ENCODE measurements at places on chromosomes 5 and 9. TPM values are rescaled to one million over a fixed set of nuclear protein-coding genes. Genes with fewer than 3 reads are reported as not detected.
A peak's percentile ranks its signal among the peaks of the same experiment; 100 is the strongest.

GRCh38 chr5:174829511-174829864 is 105.1 kb downstream of the MSX2 start:
- H3K27ac ChIP-seq, result no peak overlapping the region
- no peaks in the 10 kb centered on the region for H3K4me1 ChIP-seq
- H3K36me3 ChIP-seq, result no peaks in the 10 kb centered on the region
- no peak for DNase-seq
- no peak overlapping the region for H3K4me3 ChIP-seq

DNA sequence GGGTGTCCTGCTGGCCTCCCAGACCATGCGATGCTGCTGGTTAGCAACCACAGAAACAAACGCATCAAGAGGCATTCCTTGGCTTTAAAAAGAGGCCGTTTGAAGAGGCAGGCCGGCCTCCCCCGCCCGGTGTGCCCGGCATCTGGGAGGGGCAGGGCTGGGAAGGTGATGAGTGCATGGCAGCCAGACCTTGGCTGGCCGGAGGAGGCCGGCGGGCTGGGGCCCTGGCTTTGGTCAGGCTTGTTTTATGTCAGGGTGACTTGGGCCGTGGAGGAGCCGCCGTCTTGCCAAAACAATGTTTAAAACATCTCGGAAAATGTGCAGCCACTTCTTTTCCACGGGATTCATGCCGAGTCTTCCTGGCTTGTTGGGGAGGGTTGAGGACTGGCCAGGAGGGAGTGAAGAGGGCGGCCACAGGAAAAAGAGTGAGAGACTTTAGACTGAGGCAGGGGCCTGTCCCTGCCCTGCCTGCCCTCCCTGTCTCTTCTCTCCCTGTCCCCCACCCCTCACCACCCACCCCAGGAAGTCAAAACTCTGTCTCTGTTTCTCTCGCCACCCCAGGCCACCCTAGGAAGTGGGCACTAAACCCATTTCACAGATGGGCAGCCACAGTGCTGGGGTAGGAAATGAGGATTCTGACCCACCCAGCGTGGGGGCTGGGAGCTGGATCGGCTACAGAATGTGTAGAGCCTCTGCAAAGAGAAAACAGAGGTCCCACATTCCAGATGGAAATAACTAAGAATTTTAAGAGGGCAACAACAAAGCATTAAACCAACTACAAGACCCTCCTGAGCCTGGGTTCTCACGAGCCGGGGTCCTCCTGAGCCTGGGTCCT is 143.0 kb downstream of the RXRA start:
- H3K4me3 ChIP-seq, result no peak overlapping the region
- no peaks in the 10 kb centered on the region for H3K36me3 ChIP-seq
- no peaks in the 10 kb centered on the region for H3K27me3 ChIP-seq
- DNase-seq, result no peak
- H3K27ac ChIP-seq, result no peak overlapping the region

GRCh38 chr5:148788636-148789035 is 37.8 kb upstream of the ADRB2 start:
- no peaks in the 10 kb centered on the region for H3K36me3 ChIP-seq
- DNase-seq, result no peak
- H3K27ac ChIP-seq, result no peak overlapping the region
- H3K4me3 ChIP-seq, result no peak overlapping the region
- H3K4me1 ChIP-seq, result no peaks in the 10 kb centered on the region
- peaks cover 2% of the 10 kb centered on the region for H3K27me3 ChIP-seq

DNA sequence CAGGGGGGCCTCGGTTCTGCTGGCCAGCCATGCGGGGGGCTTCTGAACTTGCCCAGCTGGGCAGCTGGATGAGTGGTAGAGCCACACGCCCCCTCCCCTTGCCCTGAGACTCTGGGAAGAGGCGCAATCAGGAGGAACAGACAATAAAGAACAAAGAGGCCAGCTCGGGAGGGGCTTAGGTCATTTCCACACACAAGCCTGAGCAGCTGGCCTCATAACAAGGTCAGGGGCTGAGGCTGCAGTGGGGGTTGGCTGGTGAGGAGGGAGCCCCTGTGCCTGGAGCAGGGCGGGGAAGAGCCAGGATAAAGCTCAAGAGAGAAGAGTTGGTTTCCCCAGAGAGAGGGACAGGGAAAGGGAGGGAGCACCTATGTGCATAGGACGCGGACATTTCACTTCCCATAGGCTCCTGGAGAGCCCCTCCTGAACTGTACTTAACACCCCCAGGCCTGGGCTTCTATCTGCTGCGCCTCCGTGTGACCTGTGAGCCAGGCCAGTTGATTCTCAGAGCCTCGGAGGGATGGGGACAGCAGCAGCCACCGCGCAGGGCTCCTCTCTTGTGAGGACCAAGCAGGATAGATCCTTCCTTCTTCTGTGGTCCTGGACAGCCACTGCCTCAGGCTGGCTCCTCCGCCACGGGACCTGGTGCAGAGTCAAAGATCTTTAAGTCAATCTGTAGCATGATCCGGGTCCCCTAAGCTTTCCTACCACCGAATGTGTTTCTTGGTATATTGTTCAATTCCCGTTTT is 75.3 kb upstream of the GGTA1 start:
- H3K36me3 ChIP-seq, result no peaks in the 10 kb centered on the region
- H3K27me3 ChIP-seq, result peaks cover 11% of the 10 kb centered on the region
- peak overlapping the region; percentile 89 for H3K27ac ChIP-seq
- H3K4me3 ChIP-seq, result peak overlapping the region; percentile 76
- H3K4me1 ChIP-seq, result peaks cover 68% of the 10 kb centered on the region

GRCh38 chr5:90793183-90793582 is 234.6 kb downstream of the ADGRV1 start:
- DNase-seq, result no peak
- no peak overlapping the region for H3K27ac ChIP-seq
- no peaks in the 10 kb centered on the region for H3K4me1 ChIP-seq

DNA sequence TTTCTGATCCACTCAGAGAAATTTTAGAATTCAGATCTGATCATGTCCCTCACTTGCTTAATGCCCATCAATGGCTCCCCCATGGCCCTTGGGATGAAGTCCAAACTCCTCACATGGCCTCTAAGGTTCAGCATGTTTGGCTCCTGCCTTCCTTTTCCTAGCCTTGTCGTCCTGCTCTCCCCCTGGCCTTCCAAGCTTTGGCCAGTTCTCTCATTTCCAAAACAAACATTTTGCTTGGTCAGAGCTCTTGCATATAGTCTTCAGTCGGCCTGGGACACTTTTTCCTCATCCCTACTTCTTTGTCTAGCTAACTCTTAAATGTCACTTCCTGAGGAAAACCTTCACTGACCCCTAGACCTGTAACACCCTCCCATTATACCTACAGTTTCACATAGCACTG is 37.1 kb upstream of the PPP3R2 start:
- H3K4me1 ChIP-seq, result no peaks in the 10 kb centered on the region
- no peak overlapping the region for H3K27ac ChIP-seq
- H3K27me3 ChIP-seq, result peaks cover 8% of the 10 kb centered on the region
- DNase-seq, result no peak

DNA sequence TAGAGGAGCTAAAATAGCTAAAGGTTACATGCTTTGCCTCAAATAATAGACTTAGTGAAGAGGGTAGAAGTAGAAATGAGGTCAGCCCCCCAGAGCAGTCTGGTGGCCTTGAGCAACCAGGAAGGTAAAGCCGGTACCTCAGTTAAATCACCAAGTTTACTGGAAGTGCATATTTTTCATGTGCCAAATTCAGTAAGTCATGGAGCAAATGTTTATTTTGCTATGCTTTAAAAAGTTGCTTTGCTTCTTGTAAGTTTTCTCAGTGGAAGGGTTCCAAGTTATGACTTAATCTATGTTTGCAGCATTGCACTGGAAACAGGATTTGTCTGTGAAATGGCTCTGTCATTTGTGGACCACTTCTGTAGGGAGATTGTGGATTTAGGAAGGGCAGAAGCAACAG is 256.7 kb downstream of the ARRDC3 start:
- H3K27ac ChIP-seq, result no peak overlapping the region
- no peaks in the 10 kb centered on the region for H3K36me3 ChIP-seq
- DNase-seq, result no peak
- H3K4me1 ChIP-seq, result peaks cover 21% of the 10 kb centered on the region
- no peaks in the 10 kb centered on the region for H3K27me3 ChIP-seq
- H3K4me3 ChIP-seq, result no peak overlapping the region

GRCh38 chr9:126756876-126757415 is 47.9 kb upstream of the ZBTB43 start:
- no peak overlapping the region for H3K4me3 ChIP-seq
- DNase-seq, result no peak
- no peak overlapping the region for H3K27ac ChIP-seq
- H3K4me1 ChIP-seq, result peaks cover 4% of the 10 kb centered on the region

GRCh38 chr9:133762488-133763271 is 24.5 kb upstream of the SARDH start:
- H3K36me3 ChIP-seq, result peaks cover 48% of the 10 kb centered on the region
- H3K4me3 ChIP-seq, result no peak overlapping the region
- H3K27ac ChIP-seq, result no peak overlapping the region

DNA sequence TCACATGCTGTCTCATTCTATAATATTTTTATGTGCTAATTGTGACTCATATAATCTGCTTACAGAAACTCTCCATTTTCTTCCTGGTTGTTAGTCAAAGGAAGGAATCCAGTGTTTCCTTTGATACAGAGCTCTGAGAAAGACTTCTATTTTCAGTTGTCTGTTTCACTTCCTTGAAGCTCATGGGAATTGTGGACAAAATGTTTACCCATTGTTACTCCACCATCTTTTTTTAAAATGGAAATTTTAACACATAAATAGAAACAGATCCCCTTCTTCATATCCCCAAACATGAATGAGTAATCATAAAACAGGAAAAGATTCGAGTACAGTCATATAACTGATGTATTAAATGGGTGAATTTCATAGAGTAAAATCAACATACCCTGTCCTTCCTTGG is 42.0 kb upstream of the KCNN2 start:
- no peaks in the 10 kb centered on the region for H3K4me1 ChIP-seq
- no peak overlapping the region for H3K4me3 ChIP-seq
- no peaks in the 10 kb centered on the region for H3K36me3 ChIP-seq
- H3K27ac ChIP-seq, result no peak overlapping the region

DNA sequence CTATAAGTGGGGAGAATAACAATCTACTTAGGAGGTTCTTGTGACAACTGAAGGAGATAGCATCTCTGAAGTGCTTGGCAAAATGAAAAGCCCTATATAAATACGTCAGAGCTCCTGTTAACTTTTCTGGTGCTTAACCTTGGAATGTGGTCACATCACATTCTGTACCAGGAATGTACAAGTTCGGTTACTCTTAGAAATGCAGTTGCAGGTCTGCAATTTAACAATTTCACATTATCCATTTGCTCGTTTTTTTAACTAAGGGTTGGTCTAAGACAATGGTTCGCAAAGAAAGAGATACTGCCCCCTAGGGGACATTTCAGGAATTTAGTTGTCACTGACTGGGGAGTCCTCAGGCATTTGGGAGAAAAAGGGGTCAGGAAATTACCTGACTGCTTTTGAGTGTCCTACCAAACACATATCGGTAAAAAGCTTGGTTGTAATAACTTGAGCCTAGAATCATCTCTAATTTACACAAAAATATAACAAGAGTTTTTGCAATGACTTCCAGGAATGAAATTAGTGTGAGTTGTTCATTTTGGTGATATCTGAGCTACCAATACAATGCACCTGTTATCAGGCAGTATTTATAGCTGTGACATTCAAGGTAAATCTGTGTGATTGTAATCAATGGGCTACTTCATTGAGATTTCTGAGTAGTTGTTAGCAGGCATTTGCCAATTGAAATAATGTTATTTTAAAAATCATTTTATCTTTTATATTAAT is 5.4 kb upstream of the HBEGF start:
- peaks cover 19% of the 10 kb centered on the region for H3K27me3 ChIP-seq
- peaks cover 6% of the 10 kb centered on the region for H3K4me1 ChIP-seq
- peak overlapping the region; percentile 61 for H3K4me3 ChIP-seq
- no peak overlapping the region for H3K27ac ChIP-seq
- H3K36me3 ChIP-seq, result no peaks in the 10 kb centered on the region

- no peak overlapping the region for H3K27ac ChIP-seq
- DNase-seq, result no peak
- peaks cover 3% of the 10 kb centered on the region for H3K27me3 ChIP-seq
- no peaks in the 10 kb centered on the region for H3K4me1 ChIP-seq
Observed at GRCh38 chr5:41558295-41558694, 47.9 kb upstream of the PLCXD3 start.

DNA sequence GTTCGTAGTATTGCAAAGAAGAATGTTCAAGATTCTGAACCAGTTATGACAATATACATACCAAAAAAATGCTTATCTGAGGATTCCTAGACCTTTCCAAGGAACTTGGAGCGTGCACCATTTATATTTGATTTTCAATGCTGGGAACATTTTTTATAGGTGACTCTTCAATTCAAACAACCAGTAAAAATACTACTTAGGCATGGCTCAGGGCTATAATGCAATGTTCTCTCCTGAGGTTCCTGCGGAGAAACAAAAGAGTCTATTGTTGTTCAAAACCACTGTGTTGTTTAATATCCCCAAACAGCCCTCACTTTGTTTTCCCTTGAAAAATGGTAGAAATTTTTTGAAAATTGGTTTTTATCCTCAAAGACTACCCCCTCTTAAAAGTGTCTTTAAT is 335.7 kb upstream of the IZUMO3 start:
- DNase-seq, result no peak
- H3K27me3 ChIP-seq, result no peaks in the 10 kb centered on the region
- H3K4me3 ChIP-seq, result no peak overlapping the region
- H3K36me3 ChIP-seq, result no peaks in the 10 kb centered on the region

- no peak for DNase-seq
- peaks cover 4% of the 10 kb centered on the region for H3K27me3 ChIP-seq
- H3K36me3 ChIP-seq, result no peaks in the 10 kb centered on the region
Observed at GRCh38 chr5:151202381-151203139, 21.3 kb downstream of the CCDC69 start.

GRCh38 chr9:86751207-86751606 is 196.1 kb downstream of the GAS1 start:
- no peak overlapping the region for H3K27ac ChIP-seq
- H3K4me1 ChIP-seq, result no peaks in the 10 kb centered on the region
- H3K4me3 ChIP-seq, result no peak overlapping the region

DNA sequence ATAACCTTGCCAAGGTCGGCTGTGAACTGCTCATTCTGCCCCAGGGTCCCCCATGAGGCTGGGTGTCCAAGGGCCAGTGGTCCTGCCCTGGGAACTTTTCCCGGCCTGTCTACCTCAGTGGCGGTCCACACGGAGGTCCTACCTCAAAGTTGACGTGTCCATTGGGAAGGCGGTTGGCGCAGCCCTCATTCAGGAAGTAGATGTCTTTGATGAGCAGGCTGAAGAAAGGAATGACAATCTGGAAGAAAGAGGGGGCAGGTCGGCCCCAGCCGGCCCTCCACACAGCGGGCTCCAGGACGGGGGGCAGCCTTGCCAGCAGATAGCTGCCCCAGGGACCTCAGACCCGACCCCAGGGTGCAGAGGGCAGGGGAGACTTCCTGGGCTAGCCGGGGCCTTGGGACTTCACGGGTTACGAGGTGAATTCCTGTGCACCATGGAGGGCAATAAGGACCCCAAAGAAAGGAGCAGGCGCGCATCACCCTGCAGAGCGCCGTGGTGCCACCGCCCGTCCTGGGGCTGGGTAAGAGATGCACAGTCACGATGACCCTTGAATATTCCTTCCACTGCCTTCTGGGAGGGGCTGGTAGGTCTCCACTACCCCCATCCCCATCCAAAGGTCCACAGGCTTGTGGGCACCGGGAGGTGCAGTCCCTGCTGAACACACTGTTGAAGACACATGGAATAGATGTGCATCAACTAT is 42.9 kb upstream of the RNF130 start:
- DNase-seq, result no peak
- no peak overlapping the region for H3K4me3 ChIP-seq
- H3K36me3 ChIP-seq, result no peaks in the 10 kb centered on the region

GRCh38 chr9:123697686-123698085 is 232.2 kb downstream of the DENND1A start:
- no peak overlapping the region for H3K4me3 ChIP-seq
- no peak for DNase-seq
- no peaks in the 10 kb centered on the region for H3K4me1 ChIP-seq
- no peaks in the 10 kb centered on the region for H3K27me3 ChIP-seq

The FASTKD3 gene
- total RNA-seq, result 12.9 TPM

The ADGRD2 gene
- total RNA-seq, result not detected

The IFNK gene
- total RNA-seq, result not detected

The FGF1 gene
- not detected for total RNA-seq

The CATSPER3 gene
- total RNA-seq, result 0.54 TPM
